ENCODE measurements at places on chromosomes 3 and 15.

GRCh38 chr3:78589778-78590177 is 1178.0 kb downstream of the ROBO1 start:
- no peak for ATAC-seq

- no peak for ATAC-seq
Observed at GRCh38 chr15:75126864-75127580, 74.7 kb upstream of the C15orf39 start.

DNA sequence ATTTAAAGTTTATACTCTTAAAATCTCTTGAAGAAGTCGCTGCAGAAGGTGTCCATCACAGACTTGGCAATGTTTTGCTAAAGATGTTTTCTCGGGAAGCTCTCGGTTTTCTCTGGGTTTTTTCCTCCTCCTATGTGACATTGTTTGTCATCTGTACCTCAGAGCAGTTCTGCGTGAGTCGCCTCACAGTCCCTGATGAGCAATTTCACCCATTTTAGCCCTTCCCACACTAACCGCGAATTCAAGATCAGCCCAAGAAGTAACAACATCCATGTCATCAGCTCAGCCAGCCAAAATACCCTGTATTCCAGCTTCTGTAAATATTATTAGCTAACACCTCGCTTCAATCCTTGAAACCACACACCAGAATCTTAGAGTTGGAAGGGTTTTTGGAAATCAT is 224.3 kb upstream of the SETMAR start:
- ATAC-seq = peak; percentile 46

GRCh38 chr3:66276705-66277274 is 56.0 kb downstream of the SLC25A26 start:
- ATAC-seq = no peak

GRCh38 chr3:11570789-11571495 is 72.8 kb downstream of the VGLL4 start:
- no peak for ATAC-seq

DNA sequence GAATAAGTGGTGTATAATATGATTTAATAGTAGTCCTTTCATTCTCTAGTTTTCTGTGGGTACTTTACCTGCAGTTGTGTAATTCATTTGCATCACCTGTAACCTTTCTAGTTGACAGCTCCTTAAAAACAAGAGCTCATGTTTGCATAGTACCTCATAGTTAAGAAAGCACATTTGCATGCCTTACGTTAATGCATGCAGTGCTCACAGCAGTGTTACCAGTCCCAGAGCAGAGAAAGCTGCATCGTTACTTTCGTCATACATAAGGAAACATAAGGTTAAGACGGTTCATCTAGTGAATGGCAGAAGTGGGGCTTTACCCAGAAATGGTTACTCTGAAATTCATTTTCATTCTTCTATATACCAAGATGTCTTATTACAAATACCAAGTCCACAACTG is 111.3 kb downstream of the AKAP13 start:
- ATAC-seq = no peak

DNA sequence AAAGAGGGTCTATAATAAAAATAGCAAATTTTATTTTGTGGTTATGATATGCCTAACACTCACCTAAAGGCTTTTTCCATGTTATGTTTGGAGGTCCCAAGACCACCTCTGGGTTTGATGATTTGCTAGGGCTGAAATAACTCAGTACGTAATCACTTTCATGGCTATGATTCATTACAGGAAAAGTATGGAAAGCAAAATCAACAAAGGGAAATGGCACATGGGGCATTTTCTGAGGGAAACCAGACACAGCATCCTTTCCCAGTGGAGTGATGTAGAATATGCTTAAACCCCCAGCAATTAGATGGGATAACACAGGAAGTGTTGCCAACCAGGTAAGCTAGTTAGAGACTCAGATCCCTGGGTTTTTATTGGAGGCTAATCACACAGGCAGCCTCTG is 701.6 kb upstream of the CBLB start:
- no peak for ATAC-seq

- peak; percentile 95 for ATAC-seq
Observed at GRCh38 chr3:114242947-114243346, 5.6 kb upstream of the ZNF80 start.

GRCh38 chr15:57460208-57460816 is 84.0 kb downstream of the CGNL1 start:
- ATAC-seq = no peak

GRCh38 chr15:47399100-47399499 is 318.2 kb upstream of the SEMA6D start:
- no peak for ATAC-seq

GRCh38 chr3:147318900-147319299 is 87.4 kb downstream of the ZIC4 start:
- ATAC-seq = no peak

DNA sequence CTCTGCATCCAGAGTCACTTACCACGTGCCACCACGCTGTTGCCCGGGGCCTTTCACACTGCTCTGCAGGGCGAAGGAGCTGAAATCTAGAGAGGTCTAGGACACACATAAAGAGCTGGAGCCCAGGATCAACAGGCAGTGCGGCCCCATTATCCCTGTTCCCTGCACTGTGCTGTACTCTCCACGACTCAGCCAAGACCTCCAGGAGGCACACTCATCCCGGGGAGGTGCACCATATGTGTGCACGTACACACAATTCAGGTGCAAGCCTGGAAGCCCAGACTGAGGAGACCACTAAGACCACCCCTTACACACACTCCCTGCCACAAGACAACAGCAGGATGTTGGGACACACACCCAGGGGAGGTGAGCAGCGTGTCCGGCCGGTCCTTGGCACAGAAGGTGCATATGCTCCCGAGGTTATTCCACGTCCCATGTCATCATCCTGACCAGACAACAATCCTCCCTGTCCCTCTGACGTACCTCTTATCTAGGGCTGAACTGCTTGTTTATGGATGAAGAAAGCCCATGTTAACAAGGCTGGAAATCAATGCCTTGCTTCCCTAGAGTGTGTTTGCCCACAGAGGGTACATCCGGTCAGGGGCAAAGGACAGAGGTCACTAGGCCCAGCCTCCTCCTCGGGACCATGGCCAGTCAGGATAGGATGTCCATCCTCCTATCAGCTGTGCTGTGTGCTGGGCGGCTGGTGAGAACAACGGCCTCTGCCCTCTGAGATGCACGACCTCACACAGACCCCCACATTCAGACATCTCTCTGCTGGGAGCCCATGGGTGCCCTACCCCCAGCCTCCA is 16.1 kb downstream of the KLF15 start:
- no peak for ATAC-seq

- ATAC-seq = no peak
Observed at GRCh38 chr3:179363332-179363731, 15.8 kb downstream of the MFN1 start.

GRCh38 chr3:45551214-45552010 is 43.1 kb upstream of the LIMD1 start:
- ATAC-seq = peak; percentile 61

- no peak for ATAC-seq
Observed at GRCh38 chr3:75906555-75907112, 121.3 kb upstream of the ZNF717 start.

DNA sequence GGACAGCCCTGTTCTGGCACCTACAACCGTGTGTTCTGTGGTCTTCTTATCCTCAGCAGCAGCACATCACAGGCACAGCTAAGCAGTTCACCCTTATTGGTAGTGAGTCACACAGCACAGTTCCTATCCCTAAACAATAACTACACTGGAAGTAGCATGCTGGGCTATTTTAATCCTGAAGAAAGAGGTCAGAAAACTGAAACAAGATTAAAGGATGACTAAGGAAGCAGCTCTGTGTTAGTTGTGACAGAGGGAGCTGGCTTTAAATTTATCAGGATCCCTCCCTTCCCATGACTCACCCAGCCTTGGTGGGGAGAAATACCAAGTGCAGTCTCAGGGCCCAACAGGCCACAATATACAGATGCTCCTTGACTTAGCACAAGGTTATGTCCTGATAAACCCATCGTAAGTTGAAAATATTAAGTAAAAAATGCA is 144.3 kb downstream of the ERC2 start:
- no peak for ATAC-seq

DNA sequence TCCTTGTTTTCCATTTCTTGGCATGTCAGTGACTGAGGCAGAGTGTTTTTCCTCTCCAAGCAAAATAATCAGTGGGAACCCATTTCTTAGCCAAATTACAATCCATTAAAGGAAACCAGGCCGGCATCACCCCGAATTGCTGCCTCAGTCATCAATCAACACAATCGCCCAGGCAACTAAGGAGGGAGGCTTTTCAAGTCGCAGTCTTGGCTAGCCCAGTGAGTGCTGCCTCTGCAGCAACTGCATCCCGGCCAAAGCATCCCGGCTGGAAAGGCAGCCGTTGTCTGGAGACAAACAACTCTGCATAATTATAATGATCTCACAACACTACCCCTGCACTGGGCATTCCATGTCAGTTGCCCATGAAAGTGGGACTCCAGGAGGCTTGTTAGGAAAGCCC is 213.5 kb upstream of the PRICKLE2 start:
- ATAC-seq = no peak

DNA sequence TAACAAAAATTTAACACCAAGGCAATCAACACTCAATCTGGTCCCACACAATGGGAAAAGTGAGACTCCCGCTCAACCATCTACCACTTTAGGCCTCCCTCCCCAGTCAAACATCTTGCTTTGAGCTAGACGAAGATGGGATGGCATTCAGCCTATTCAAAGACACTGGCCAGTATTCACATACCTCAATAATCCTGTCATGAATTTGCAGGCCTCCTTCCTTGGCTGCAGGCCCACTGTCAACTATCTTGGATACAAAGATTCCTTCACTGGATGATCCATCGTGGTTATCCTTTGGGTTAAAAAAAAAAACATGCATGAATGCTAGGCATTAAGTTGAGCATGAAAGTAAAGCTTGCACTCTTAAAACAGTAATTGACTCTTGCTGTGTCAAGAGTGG is 22.6 kb downstream of the PDZRN3 start:
- ATAC-seq = no peak

DNA sequence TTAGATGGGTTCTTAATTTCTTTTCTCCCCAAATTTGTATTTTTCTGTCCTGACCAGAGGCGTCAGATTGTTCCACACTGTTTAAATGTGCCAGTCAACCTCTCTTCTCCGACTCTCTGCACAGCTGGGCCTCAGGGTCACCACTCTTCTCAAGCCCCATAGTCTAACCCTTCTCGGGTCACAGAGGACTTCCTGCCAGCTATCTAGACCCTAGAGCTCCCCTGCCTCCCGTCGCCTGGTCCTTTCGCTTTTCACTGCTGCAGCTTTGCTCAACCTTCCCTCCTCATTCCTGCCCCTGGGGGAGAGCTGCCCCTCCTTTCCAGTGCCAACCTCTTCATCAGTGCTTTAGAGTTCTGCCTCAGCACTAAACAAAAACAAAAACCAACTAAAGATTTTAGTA is 151.7 kb downstream of the ATG7 start:
- ATAC-seq = no peak

- no peak for ATAC-seq
Observed at GRCh38 chr3:49701388-49702077, 12.2 kb downstream of the RNF123 start.

GRCh38 chr3:31733234-31733667 is 200.5 kb downstream of the STT3B start:
- no peak for ATAC-seq

- ATAC-seq = peak; percentile 44
Observed at GRCh38 chr15:70474471-70475406, 288.6 kb downstream of the UACA start.

GRCh38 chr15:55742498-55742926 is 440 bp downstream of the PRTG start:
- ATAC-seq = peak; percentile 16

GRCh38 chr3:56042326-56042951 is 425.8 kb downstream of the ERC2 start:
- ATAC-seq = no peak

DNA sequence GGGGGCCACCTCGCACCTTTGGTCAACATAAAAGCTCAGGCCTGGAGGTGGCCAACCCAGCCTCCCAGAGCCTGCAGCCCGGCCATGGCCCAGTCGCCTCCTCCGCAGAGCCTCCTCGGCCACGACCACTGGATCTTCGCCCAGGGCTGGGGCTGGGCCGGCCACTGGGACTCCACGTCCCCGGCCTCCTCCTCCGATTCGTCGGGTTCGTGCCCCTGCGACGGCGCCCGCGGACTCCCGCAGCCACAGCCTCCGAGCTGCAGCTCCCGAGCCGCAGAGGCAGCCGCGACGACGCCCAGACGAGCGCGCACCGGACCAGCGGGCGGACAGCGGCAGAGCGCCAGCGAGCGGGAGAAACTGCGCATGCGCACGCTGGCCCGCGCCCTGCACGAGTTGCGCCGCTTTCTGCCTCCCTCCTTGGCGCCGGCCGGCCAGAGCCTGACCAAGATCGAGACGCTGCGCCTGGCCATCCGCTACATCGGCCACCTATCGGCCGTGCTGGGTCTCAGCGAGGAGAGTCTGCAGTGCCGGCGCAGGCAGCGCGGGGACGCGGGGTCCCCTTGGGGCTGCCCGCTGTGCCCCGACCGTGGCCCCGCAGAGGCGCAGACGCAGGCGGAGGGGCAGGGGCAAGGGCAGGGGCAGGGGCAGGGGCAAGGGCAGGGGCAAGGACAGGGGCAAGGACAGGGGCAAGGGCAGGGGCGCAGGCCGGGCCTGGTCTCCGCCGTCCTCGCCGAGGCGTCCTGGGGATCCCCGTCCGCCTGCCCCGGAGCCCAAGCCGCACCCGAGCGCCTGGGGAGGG is at the start of gene MESP2:
Gene MESP2 (plus strand): TSS at position 59 of the 799 bp plus-strand sequence. CDS start 26 bp downstream, at position 85.
- ATAC-seq = peak; percentile 49

DNA sequence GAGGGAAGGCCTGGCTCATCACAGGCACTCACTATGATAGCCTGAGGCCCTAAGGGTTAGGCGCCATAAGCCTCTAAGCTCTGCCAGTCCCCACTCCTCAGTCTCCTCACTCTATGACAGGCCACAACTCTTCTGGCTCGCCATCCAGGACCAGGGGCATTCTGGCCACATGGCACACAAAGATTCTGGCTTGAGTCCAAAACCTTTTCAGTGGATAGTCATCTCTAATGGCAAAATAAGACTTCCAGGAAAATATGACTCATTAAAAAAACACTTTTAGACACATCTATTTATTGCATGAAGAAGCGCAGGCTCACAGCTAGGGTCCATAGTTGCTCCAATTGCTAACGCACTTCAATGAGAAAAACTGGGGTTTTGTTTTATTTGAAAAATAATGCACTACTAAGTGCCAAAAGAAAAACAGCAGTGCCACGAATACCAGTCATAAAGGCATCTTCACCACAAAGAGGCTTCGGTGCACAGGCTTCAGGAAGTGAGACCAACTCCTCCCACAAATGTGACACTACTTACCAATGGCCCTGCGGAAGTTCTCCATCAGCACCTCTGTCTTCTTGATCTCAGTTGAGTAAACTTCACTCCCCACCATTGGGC is 11.1 kb downstream of the RUVBL1 start:
- ATAC-seq = peak; percentile 95

- no peak for ATAC-seq
Observed at GRCh38 chr15:53328341-53328740, 431.1 kb downstream of the WDR72 start.

GRCh38 chr15:52383100-52383588 is 87.5 kb upstream of the MYO5C start:
- peak; percentile 29 for ATAC-seq

DNA sequence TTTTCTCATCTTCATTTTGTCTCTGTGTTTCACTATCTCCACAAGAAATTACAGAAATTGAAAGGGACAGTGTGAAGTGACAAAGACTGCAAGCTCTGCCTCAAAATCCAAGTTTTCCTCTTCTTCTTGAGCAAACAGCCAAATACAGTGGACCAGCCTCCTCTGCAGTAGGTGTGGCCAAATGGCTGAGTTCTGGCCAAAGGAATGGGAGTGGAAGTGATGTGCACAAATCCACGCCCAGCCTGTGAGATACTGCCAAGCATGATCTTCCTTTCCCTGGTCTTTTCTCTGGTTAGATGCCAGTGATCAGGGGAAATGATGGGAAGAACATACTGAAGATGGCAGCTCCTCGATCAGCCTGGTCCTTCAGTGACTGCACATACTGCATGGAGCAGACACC is 111.0 kb upstream of the CPNE4 start:
- no peak for ATAC-seq

- no peak for ATAC-seq
Observed at GRCh38 chr3:147652651-147653366, 243.6 kb downstream of the ZIC1 start.
